Pulmonary artery endothelial cell (primary cell): ENCODE measurements at places on chromosomes 4 and X. TPM values are rescaled to one million over a fixed set of nuclear protein-coding genes. Genes with fewer than 3 reads are reported as not detected.

DNA sequence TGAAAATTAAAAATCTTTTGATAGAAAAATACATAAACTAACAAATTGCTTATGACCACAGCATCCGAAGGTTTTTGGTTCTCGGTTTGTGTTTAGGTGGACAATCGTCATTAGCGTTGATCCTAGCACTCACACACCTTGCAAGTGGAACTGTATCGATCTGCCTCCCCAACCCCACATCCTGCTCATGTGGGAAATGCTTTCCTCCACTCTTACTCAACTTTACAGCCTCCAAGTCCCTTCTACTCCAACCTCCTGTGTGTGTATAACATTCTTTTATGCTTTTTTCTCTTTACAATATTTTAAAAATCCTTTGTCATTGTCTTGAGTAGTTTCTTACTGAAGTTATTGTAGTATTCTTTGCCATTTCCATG is 15.6 kb upstream of the TMEM131L start:
- DNase-seq = no peak

DNA sequence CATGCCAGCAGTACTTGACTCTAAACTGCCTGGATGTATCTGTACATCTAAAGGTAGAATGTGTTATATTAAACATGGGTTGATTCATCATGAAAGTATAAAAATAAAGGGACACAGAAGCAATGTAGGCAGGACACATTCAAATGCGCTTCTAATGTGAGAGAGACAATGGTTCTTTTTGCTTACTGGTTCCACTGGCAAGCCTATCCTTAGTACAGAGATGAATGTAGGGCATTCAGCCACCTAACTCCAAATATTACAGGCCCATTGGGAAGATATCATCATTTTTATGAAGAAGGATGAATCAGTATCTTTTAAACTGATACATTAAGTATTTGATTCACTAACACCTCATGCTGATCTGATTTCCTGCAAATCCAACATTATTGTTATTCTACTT is 18.0 kb downstream of the CDKL2 start:
- DNase-seq = no peak

- DNase-seq = no peak
Observed at GRCh38 chr4:154984148-154984547, 203.1 kb downstream of the RBM46 start.

DNA sequence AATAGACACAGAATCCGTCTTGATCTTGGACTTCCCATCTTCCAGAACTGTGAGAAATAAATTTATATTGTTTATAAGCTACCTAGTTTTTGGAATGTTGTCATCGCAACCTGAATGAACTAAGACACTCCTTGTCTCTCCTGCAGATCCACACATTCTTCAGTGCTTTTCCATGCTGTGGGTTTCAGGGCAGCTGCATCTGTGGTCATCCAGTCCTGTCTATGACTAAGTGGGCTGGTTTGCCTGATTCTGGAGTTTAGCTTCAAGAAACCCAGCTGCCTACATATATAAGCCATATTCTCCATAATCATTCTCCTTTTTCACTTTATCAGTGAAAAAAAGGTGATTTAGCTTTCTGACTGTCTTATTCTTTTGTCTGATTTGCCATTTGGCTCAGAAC is 170.3 kb upstream of the KIT start:
- no peak for DNase-seq

GRCh38 chr4:101005659-101006058 is 341.7 kb downstream of the PPP3CA start:
- no peak for DNase-seq

DNA sequence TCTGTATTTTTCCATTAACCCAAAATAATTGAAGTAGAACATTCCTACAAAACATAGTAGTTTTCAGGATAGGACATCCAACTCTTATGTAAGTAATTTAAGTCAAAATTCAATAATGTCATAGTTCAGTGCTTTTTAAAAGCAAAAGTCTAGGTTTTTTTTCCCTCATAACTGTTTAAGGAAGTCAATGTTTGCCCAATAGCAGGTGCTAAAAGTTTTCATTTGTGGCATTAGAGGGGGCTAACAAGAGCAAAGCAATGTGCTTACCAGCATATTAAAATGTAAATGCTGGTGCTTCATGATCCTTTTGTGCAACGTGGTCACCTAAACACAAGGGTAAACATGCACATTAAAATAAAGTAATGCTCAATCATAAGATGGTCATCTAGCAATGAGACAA is 155.2 kb upstream of the PPP1R2C start:
- DNase-seq = no peak

The HMGN5 gene
- 1.6 and 2.0 TPM in 2 replicates for total RNA-seq

The AFM gene
- total RNA-seq = not detected in 2 replicates

The C4orf54 gene
- total RNA-seq = not detected in 2 replicates

The FGFBP1 gene
- total RNA-seq = not detected in 2 replicates

The KIF4A gene
- total RNA-seq = 13.9 and 26.9 TPM in 2 replicates
